Uterus (tissue), 4 donors: ENCODE measurements at places on chromosomes 7 and 10. TPM values are rescaled to one million over a fixed set of nuclear protein-coding genes. Genes with fewer than 3 reads are reported as not detected.

- DNase-seq, result no peak
Observed at GRCh38 chr7:132216847-132217525, 359.3 kb downstream of the PLXNA4 start.

- DNase-seq, result no peak
Observed at GRCh38 chr10:45470098-45471012, 96.3 kb downstream of the ALOX5 start.

GRCh38 chr7:85686401-85687181 lies 499.7 kb upstream of the SEMA3D start:
- no peak for DNase-seq

GRCh38 chr7:77710861-77711260 lies 14.6 kb downstream of the RSBN1L start:
- DNase-seq, result no peak

- DNase-seq, result no peak
Observed at GRCh38 chr10:103086799-103087198, 106.3 kb downstream of the NT5C2 start.

DNA sequence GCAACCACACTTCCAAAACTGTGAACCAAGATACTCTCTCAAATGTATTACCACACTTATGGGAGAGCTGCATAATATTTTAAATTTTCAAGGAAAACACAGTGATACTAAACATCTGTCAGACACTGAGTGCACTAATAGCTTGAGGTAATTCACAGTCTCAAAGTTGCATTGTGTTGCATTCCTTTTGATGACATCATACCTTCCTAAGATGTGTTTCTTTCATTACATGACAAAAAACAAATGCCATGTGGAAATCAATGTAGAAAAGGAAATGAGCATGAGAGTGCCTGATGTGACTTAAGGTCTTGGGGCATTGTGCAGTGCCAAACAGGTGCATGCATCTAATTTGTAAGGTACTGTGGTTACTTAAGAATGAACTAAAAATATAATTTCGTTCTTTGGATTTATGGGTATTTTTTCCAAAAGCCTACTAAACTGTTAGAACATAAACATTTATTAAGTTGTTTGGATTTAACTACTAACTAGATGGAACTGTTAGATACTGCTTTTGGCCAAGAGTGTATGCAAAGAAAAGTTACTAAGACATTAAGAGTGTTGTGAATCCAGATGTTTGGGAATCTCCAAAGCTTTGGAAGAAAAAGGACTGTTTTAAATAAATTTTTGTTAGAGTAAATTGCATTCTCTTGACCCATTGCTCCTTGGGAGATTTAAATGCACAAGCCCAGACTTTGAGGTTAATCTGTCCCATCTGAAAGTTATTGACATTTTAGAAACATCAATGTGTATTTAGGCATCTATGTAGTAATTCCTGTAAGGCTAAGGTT lies 496.2 kb upstream of the SEMA3D start:
- no peak for DNase-seq

The ADAMTS14 gene
- total RNA-seq, result 0.18 TPM
